ENCODE measurements at places on chromosomes 5 and 9.

DNA sequence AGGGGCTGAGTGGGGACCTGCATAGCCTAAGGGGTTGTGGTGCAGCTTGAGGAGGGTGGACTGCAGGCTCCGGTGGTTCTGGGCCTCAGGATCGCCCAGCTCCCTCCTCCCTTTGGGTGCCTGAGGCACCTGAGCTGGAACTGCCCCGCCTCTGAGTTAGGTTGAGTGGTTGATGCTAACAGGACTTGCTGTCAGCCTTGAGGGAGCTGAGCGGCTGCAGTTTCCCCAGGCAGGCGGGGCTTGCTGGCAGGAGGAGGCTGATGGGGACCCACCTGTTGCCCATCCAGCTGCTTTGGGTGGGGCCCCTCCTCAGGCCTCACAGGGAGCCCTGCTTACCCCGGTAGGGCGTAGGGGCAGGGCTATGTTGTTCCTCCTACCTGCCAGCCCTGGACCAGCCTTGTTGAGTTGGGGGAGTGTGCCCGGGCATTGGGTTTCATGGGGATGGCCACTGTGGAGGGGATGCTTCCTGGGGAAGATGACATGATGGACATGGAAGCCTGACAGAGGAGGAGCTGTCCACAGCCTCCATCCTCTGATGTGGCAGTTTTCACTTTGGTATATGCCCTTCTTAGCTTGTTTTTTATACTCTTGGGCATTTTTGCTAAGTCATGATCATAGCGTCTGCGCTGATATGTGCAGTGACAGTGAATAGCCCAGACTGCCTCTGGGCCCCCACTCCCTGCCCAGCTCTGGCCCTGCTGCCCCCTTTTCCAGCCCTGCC lies 14.3 kb downstream of the WNK2 start:
- no peak for DNase-seq

DNA sequence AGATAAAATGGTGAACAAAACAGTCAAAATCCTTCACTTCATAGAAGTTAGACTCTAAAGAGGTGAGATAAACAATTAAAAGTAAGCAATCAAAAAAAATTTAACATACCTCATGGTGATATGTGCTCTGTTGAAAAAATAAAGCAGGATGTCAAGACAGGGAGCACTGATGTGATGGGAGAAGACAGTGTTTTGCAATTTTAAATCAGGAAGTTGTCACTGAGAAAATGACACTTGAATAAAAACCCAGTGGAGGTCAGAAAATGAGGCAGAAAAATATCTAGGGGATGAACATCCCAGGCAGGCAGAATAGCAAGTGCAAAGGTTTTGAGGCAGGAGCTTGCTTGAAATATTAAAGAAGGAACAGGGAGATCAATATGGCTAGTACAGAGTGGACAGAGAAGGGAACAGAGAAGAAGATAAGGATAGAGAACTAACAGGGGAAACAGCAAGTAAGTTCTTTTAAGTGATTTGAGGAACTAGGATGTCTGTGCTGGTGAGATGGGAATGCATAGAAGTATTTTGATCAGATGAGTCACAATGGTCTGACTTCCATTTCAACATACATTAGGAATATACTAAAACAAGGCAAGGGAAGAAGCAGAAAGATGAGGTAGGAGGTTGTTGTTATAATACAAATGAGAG lies 130.4 kb downstream of the CHSY3 start:
- DNase-seq = no peak

DNA sequence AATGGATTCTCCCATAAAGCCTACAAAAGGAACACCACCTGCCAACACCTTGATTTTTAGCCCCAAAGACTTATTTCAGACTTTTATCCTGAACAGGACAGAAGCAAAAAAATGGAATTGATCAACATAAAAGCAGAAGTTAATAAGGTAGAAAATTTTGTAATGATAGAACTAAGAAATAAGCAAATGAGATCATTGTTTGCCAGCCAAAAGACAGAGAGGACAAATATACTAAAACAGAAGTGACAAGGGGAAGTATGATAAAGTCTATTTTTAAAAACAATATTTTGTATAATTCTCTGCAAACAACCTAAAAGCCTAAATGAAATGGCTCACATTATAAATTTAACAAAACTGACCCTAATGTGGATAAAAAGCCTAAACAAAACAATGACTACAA lies 110.5 kb upstream of the PRSS3 start:
- no peak for DNase-seq

DNA sequence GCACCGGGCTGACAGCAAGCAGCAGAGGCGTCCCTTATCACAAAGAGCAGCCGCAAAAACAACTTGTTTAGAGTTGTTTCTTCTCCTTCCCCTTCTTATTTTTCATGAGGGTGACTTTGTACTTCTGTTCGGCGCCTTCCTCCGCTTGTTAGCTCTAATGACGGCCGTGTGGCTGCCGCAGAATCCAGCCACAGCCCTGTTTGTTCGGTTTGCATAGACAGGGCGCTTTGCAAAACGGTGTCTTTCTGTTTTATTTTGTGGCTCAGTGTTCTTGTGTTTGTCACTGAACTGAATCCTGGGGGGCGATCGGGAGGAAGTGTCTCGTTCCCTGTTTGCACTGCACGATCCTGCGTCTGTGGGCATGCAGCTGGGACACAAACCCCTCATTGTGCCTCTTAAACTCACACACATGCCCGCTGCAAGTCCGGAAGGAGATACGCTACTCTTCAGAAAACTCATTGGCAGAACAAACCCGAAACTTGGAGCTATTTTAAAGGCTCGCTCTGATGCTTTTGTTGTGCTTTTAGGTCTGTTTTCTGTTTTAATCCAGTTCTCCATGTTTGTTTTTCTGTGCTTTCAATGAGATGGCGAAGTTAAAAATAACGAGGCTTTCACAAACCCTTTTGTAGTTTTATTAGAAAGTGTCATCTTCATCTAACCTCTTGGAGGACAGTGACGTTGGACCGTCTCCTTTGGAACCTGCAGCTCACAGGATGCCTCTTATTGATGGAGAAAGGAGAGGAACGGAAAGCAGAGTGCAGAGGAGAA lies 213.9 kb downstream of the IRX2 start:
- no peak for DNase-seq

DNA sequence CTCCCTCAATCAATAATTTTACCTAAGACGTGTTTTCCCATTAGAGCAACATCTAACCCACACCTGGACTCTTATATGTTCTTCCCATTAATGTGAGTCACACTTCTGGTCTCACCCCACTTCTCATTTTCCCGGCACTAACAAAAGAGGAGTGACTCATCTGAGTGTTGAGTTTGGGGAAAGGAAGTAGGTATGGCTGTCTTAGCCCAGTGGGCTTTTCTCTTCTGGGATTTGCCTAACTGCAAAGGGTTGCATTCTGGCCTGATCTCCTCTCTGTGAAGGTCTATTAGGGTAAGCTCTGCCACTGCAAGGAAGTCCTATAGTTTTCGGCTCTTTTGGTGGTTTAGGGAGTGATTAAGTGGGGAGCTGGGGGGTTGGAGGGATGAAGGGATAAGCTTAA lies 195.6 kb downstream of the KIAA0825 start:
- no peak for DNase-seq

GRCh38 chr9:126496181-126496576 lies 117.5 kb upstream of the LMX1B start:
- no peak for DNase-seq

DNA sequence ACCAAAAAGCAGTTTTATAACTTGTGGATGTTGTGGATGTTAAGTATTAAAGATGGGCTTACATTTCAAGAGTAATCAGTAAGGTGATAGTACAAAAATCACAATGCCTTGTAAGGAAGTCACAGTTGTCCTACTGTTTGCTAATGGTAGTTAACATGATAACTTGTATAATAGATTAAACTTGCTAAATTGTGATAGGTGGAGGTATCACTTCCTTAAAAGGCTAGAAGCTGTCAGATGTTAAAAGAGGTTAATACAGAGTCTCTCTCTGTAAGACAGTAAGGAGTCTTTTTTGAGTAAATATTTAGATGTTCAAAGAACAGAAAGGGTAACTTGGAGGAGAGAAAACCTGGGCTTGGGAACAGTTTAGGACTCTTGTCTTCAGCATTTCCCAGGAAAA lies 14.2 kb upstream of the MACIR start:
- DNase-seq = no peak

DNA sequence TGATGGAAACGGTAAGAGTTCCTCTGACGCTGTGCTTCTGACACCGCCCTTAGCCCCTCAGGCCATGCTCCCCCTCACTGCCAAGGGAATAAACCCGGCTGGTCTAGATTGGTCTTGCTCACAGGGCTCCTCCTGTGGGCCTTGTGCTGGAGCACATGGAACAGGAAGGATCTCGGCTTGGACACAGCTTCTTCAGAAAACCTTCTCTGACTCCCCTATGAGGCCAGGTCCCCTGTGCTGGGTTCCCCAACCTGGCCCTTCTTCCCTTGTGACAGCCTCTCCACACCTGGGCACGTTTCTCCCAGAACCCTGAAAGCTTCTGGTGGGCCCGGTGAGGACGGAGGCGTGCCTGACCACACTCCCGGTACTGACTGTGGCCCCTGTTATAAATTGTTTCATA lies 8.2 kb downstream of the SPATA31E1 start:
- DNase-seq = no peak

DNA sequence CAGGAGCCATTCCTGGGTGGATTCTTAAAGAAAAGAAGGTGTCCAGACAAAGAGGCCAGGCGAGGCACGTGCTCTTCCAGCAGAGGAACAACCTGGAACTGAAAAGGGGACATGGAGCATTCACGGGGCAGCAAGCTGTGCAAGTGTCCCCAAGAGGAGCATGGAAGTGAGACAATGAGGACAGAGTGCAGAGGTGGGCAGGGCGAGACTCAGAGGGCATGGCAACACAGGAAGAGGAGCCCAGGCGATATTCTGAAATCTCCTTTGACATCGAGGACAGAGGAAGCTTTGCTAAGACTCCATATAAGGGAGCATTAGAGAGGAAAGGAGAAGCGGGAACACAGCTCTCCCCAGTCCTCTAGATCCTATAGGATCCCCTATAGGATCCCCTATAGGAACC lies 29.4 kb upstream of the SPATA31E1 start:
- no peak for DNase-seq

DNA sequence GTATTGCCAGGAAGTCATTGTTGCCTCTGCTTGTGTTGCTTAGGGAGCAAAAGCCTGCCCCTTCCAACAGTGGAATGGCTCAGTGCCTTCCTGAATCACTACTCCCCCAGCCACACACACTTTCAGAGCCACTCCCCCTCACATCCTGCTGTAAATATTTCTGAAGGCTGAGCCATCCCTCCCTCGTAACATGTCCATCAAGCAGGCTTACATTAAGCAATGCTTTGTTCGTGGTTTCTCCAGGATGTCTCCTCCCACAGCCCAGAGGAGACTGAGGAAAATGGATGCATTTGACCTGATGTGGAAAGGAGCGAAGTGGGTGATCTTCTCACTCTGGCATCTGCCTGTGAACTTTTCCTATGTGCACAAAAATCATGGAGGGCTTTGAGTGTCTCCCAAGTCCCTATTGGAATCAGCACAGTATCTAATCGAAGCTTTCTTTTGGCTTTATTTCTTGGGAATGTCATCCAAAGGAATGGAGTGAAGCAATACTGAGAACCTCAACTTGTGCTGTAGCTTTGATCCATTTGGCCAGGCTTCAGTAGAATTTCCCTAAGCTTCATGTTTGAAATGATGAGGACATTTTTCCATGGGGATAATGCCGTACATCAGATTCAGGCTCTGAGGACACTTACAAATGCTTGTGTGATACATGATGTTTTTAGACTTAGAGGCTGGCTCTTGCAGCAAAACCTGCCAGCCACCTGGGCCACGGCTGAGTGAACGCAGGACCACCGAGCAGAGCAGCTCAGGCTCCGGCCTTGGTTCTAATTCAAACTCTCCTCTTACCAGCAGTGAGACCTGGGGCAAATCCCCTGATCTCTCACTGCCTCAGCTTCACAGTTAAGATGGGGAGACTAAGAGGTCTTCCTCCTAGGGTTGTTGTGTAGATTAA lies 389.1 kb downstream of the ENC1 start:
- DNase-seq = no peak

DNA sequence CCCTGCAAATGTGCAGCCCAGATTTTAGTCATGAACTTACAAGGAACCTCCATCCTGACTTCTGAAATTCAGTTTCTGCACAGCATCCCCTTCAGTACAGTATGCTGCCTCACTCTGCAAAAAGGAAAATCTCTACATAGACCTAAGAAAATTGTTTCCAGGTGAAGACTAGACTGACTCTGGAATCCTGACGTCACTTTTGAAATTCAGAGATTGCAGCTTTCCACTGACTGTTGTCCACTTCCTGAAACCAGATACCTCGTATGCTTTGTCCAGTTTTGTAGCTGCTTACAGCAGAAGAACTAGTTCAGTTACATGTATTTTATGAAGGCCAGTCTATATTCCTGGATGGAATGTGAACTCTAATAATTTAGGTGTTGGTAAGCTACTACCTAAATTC lies 629.3 kb upstream of the ST8SIA4 start:
- DNase-seq = no peak

DNA sequence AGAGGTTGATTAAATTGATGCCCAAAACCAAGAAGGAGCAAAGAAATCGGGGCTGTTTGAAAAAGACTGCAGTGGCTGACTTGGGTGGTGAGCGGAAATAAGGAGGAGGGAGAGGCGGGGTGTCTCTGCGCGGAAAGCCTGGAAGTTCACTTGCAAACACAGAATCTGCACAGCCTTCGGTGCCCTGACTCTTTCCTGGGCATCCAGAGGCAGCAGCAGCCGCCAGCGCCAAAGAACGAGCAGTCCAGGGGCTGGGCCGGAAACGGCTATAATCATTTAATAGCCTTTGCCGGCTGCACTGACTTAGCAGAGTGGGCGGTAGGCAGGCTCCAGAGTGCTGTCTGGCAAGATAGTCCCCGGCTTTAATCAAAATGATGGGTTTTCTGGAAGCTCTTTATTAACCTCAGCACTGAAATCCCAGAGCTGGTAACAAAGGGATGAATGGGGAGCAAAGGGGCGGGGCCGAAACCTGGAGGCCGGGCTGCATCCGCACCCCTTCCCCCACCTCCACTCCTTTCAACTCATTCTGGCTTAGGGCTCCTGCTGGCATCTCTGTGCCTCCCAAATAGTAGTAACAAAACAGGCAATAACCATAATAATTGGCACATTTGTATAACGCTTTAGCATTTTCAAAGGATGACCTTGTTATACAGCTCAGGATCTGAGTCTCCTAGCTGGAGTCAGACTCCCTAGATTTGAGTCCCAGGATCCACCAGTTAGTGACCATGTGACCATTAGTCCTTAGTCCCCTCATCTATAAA lies 35.7 kb downstream of the PCDHAC2 start:
- DNase-seq = no peak

- no peak for DNase-seq
Measured at GRCh38 chr5:14741801-14742440, 77.4 kb downstream of the OTULIN start.

DNA sequence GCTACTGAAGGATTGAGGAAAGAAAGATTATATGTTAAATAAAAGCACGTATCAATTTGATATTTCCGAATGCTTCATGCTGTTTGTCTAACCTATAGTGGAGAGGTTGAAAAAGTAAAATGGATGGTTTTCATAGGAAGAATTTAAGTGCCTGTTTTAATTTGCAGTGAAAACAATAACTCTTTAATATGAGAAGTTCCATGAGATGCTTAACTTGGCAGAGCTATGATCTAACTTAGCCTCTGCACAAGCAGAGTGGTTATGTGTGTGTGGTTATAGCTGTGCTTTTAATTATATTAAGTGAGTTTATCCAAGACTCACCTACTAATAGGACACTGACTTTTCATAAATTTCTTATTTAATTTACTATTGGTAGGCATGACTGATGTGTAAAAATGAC lies 57.4 kb downstream of the AOPEP start:
- no peak for DNase-seq
